ENCODE measurements at places on chromosomes 5 and 9.

GRCh38 chr9:69034071-69034470, 1.5 kb upstream of the FXN start:
- no peak for DNase-seq

DNA sequence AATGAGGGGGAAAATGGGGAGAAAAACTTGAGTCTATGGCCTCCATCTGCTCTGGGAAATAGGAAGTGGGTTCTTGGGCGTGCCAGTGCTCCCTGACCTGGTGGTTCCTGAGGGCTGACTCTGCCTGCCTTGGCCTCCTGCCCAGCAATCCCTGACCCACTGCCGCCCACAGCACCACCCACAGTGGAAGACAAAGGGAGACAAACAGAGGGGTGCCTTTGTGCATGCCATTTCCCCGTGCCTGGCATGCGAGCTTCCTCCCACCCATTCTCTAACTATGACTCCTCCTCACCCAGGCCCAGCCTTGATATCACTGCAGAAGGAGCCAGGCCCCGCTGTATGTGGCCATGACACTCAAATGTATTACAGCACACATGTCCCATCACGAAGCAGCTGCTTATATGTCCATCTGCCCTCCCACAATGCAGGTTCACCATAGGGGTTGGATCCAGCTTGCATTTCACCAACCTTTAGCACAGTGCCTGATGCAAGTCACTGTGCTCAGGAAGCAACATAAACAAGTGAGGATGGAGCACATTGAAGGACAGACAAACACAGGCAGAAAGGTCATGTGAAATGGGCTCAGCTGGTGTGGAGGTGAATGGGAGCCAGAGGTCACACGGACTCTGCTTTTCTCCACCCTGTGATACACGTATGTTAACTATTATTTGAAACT, 84.4 kb downstream of the ADRB2 start:
- DNase-seq: no peak

DNA sequence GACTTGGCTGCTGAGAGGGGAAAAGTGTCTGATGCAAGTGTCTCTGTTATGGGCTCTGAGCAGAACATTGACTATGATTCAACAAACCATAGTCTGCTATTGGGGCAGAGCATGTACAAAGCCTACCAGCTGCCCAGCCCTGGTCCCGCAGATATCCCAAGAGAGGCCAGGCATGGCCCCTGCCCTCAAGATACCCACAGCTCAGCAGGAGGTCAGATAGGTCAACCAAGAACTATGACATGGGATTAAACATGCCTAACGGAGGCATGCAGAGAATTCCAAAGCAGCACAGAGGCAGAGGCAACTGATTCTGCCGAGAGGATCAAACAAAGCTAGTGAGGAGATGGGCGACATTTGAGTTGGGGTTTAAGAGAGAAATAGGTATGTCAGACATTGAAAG, 39.9 kb upstream of the CPLX2 start:
- no peak for DNase-seq

GRCh38 chr5:43422143-43422542, 10.0 kb upstream of the CCL28 start:
- no peak for DNase-seq

DNA sequence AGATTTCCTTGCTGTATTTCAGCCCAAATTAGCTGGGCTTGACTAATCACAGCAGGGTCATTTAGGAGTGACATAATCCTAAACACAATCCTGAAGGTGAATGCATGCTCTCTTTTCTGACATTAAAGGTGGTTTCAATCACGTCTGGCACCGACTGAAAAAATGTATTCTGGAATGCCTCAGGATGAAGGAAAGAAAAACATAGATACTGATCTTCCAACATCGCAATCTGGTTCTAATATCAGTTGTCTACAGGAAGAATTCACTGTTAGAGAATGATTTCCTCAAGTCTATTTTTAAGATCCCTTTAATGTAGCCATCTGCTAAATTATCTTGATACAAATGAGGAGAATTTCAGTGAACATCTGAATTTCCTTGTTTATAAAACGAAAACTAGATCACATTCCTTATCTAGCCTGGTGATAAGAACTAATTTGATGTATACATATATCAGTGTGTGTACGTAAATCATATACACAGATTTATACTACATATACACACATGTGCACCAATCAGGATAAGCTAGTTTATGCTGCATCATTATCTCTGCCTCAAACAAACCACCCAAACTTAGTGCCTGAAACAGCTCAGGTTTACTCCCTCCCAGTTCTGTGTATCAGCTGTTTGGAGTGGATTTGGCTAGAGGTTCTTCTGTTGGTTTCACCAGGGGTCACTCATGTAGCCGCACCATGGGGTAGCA, 31.3 kb upstream of the TAS2R1 start:
- DNase-seq: no peak
